Mammary microvascular endothelial cell (primary cell): ENCODE measurements at places on chromosomes 7 and 10. TPM values are rescaled to one million over a fixed set of nuclear protein-coding genes. Genes with fewer than 3 reads are reported as not detected.

The NEURL1 gene
- 0.10 and 0.87 TPM in 2 replicates for total RNA-seq

The OPN4 gene
- total RNA-seq, result not detected in 2 replicates

The PITRM1 gene
- 120 and 121 TPM in 2 replicates for total RNA-seq

The ARHGAP22 gene
- total RNA-seq, result 35.3 and 37.4 TPM in 2 replicates

The SMARCD3 gene
- 0.33 and 0.59 TPM in 2 replicates for total RNA-seq

The TAF5 gene
- total RNA-seq, result 7.4 and 7.8 TPM in 2 replicates

The LYZL2 gene
- not detected in 2 replicates for total RNA-seq

The NYAP1 gene
- total RNA-seq, result 2.1 and 2.9 TPM in 2 replicates

The IFRD1 gene
- total RNA-seq, result 24.3 and 31.8 TPM in 2 replicates

The UBE3C gene
- 72.5 and 76.3 TPM in 2 replicates for total RNA-seq

The SLC26A3 gene
- total RNA-seq, result not detected in 2 replicates

The MSMB gene
- not detected in 2 replicates for total RNA-seq

The MKX gene
- not detected in 2 replicates for total RNA-seq

The HPS6 gene
- total RNA-seq, result 36.1 and 41.8 TPM in 2 replicates

The IFIT1 gene
- total RNA-seq, result 33.7 and 44.0 TPM in 2 replicates

The PRKCQ gene
- 0.05 and 0.07 TPM in 2 replicates for total RNA-seq

The TMEM236 gene
- total RNA-seq, result 0.79 and 0.80 TPM in 2 replicates

The ASB13 gene
- total RNA-seq, result 10.5 and 16.9 TPM in 2 replicates

The SPRN gene
- 0.05 TPM in 1 of 2 replicates, not detected in the other for total RNA-seq

The LRMDA gene
- 8.8 and 13.7 TPM in 2 replicates for total RNA-seq

The CAMK1D gene
- 1.3 and 1.4 TPM in 2 replicates for total RNA-seq

The NCF1 gene
- 0.40 TPM in 1 of 2 replicates, not detected in the other for total RNA-seq

The PALD1 gene
- 31.8 and 32.5 TPM in 2 replicates for total RNA-seq

The HTRA1 gene
- total RNA-seq, result 50.4 and 51.6 TPM in 2 replicates

The PTPRZ1 gene
- not detected in 2 replicates for total RNA-seq

The AZGP1 gene
- total RNA-seq, result not detected in 2 replicates

The SH2B2 gene
- total RNA-seq, result 2.5 and 3.5 TPM in 2 replicates
